ENCODE measurements at places on chromosomes 5 and 9.

GRCh38 chr9:90890146-90890810, 88.7 kb downstream of the SYK start:
- no peak for DNase-seq

- no peak for DNase-seq
These were observed 152.2 kb downstream of the NR2F1-AS1 start for GRCh38 chr5:93428868-93429267.

GRCh38 chr5:134568761-134569695, 43.6 kb downstream of the JADE2 start:
- DNase-seq = peak; percentile 68

DNA sequence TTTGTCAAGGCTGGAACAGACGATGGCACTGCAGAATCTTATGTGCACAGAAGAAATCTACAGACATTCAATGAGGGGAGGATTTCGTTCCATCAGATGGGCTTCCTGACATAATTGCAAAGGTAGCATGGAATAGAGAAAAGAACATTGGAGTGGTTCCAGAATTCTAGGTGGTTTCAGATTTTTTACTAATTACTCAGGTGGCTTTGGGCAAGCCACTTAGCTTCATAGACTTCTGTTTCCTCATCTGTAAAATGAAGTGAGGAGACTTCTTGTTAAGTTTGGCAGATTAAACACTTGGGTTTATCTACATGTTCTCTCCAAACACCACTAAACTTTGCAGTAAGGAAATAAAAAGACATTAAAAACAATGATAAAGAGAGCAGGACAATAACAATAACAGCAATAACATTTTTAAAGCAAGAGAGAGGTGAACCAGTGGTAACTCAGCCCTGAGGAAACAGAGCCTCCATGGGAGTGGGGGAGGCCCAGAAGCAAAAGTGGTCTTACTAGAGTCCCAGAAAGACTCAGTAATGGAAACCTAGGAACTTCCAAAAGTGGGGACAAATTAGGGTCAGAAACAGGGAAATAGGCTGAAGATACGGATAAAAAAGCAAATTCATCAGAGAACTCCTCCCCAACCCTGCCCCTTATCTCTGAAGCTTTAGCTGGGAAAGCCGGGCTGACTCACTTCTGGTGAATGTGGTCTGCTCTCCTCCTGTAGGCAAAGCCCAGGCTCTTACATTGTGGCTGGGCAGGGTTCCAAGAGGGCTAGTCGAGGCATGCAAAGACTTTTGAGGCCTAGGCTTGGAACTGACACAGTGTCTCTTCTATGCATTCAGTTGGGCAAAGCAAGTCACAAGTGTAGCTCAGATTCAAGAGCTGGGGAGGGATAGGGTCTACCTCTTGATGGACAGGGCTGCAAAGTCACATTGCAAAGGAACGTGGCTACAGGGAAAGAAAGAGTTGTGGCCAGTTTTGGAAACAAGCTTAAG, 11.8 kb upstream of the ACTBL2 start:
- DNase-seq = no peak

DNA sequence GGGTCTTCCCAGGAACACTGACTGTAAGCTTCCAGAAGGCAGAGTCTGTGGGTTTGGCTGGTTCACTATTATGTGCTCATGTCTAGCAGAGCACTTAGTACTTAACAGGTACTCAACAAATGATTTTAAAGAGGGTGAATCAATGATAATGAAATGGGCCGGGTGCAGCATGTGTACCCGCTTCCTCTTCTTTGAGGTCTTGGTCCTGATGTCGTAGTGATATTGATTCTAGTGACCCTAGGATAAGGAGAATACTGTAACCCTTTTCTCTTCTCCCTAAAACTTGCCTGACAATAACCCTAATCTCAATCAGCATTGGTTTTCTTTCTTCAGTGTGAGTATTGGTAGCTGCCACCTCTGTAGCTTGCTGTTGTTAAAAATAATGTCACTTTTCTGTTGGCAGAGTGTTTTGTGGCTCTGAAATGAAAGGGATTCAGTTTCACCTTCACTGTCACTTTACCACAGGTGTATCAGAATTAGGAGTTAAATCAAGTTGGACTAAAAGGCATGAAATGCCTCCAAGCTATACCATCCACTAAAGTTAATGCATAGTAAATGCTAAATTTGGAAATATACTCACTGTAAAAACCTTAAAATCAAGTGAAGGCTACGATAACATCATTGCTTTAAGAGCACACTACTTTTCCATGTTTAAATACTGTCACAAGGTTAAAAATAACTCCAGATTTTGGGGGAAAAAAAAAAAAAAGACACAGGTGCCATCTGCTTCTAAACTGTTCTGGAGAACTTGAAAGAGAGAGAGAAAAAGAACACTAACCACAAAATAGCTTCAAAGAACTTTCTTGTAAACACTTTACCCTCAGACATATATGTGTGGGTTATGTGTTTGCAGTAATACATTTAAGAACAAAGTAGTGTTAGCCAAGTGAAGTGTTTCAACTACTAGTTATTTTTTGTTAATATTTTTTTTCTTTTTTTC, 6.0 kb downstream of the CAMK4 start:
- no peak for DNase-seq

- no peak for DNase-seq
These were observed 395.7 kb upstream of the SLC24A2 start for GRCh38 chr9:20184541-20184940.

DNA sequence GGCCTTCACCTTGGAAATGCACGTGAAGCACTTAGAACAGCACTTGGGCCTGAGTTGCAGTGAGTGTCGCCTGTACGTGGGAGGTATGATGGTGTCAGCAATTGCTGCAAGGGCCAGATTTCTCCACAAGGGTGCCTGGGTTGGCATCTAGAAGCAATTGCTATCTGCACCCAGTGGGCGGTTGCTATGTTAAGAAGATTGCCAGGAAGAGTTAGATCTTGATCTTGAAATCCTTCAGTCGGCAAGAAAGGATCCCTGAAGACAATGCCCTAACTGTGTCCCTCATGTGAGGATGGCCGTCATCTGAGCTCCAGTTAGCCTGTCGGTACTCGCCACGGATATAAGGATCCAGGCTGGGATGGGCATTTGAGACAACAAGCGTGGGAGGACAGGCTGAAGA, 62.9 kb downstream of the MAMDC2 start:
- peak; percentile 72 for DNase-seq

DNA sequence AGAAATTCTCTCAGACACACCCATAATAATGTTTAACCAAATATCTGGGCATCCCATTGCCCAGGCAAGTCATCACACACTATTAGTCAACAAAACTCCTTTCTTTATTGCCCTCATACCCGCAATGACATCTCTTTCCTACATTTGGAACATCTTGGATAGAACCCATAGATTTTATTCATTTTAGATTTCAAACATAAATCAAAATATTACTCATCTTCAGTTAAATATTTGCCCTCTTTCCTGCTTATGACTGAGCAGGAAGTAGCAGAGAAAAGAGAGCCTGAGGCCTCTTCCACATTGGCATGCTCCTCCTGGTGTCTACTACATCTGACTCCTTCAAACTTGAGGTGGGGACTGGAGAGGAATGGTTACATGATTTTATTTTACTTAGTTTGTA, 592.0 kb downstream of the CHSY3 start:
- DNase-seq = no peak

DNA sequence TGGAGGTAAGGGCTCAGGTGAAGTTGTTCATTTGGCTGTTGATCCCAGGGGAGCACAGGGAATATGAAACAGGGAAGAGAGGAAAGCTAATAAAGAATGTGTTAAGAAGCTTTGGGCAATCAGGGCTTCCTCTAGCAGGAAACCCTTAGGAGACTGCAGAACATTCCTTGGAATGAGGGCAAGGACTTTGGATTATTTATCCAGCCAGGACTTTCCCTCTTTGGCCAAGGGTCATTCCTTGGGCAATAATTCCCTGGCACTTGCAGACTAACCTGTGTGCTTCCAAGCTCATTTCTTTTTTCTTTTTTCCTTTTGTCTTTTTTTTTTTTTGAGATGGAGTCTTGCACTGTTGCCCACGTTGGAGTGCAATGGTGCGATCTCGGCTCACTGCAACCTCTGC, 209.2 kb upstream of the MAP3K1 start:
- DNase-seq = no peak

Measured in inflammatory macrophage treated with lipopolysaccharide for 4 hours (primary cell).